HuH-7.5 (cell line): ENCODE measurements at places on chromosomes 4 and X.

DNA sequence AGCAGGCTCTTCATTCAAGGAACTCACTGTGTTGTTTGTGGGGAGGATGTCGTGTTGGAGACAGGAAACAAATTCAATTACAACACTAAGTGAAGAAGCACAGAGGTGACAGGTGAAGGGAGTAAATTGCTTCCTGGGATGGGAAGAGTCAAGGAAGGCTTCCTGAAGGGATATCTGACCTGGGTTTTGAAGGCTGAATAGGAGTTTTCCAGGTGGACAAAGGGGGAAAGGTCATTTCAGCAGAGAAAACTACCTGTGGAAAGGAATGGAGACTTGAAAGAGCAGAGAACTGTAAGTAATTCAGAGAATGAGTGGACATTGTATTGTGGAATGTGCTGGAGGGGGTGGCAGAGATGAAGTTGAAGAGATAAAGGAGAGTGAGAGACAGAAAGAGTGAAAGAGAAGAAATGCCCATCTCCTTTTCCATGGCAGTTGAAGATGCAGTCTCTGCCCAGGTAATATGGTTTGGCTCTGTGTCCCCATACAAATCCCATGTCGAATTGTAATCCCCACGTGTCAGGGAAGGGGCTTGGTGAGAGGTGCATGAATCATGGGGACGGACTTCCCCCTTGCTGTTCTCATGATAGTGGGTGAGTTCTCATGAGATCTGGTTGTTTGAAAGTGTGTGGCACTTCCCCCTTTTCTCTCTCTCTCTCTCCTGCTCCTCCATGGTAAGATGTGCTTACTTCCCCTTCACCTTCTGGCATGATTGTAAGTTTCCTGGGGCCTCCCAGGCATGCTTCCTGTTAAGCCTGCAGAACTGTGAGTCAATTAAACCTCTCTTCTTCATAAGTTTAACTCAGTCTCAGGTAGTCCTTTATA, 205.7 kb upstream of the BCOR start:
- DNase-seq: no peak

DNA sequence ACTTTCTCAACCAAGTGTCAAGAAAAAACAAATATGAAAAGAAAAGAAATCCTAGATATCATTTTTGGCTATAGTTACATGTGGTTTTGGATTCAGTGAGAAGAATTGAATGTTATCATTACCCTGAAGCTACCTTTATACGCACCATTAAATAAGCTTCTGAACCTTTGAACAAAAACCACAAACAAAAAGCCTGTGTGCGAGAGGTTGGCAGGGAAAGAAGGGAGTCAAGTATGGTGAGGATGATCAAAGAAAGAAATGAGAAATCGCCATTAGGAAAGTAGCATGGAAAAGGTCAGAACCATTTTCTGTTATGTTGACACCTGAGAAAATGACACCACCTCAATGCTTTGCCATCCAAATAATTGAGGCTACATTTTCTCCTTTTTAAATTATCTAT, 1.2 kb upstream of the SLC7A11 start:
- no peak for DNase-seq

GRCh38 chr4:1406394-1406980, at the start of gene NKX1-1:
Gene NKX1-1 (minus strand): TSS chr4:1406442. CDS start chr4:1406442, 0 bp downstream.
- no peak for DNase-seq

DNA sequence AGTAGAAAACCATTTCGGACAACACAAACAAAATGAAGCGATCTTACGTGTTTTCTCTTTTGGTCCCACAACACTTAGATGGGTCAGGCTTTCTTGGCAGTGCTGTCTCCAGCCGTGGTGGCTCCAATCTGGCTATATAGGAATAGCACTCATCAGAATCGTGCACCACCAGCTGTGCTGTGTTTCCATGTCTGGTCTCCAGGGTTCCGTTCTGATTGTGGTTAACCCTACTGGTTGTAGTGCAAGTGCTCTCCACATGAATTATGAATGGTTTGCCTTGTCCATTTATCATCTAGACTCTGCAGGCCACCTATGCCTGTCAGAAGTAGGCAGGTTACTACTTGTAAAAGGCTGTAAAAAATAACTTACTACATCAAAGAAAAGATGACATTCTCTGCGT, 536.3 kb downstream of the IQCM start:
- no peak for DNase-seq

- DNase-seq: no peak
Observed at GRCh38 chrX:109632906-109633504, 8.0 kb upstream of the KCNE5 start.

DNA sequence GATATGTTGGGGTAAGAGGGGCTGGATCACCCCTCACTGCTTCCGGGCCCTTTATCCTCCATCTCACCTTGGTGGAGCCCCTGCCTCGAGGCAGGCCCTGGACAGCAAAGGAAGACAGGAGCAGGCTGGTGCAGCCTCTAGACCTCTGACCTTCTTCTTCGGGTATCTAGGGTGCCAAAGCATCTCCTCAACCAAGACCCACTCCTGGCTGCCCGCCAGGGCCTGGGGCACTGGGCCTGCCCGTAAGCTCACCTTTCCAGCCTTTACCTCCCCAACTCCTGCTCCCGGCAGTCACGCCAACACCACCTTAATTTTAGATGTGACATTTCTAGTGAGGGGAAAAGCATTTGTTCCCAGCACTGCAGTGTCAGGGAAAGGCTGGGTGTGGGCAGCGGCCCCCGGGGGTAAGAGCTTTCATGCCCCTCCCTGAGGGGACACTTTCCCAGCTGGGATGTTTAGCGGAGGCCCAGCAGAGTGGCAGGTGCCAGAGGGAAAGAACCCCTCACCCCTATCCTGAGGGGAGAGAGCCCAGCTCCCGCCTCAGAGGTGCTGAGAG, 6.7 kb downstream of the MAN2B2 start:
- DNase-seq: no peak

GRCh38 chr4:126647320-126647719, 985.4 kb upstream of the INTU start:
- no peak for DNase-seq

DNA sequence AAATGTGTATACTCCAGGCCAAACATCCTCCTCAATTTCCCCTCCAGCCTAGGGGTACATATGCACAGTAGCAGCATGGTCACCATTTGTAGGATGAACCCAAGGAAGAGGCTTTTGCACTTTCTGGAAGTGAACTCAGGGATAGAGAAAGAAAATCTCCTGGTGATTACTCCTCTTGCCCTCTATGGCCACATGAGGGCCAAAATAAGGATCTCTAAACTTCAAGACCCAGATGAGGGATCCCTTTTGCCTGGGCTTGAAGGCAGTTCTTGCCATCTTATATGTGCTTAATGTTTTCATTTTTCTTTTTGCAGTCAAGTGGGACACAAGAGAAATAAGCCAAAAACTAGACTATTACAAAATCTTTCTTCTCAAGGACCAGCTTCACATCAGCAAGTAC, 29.5 kb upstream of the MUC7 start:
- DNase-seq: no peak

DNA sequence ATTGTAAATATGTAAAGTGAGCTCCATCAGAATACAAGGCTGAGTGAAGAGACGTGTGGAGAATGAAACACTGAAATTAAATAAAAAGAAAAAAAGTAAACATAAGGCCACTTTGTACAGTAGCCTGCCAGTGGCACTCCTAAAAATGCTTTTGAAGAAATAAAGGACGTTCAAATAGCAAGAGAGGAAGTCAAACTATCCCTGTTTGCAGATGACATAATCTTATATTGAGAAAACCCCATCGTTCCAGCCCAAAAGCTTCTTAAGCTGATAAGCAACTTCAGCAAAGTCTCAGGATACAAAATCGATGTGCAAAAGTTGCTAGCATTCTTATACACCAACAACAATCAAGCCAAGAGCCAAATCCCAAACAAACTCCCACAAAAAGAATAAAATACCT, 24.2 kb downstream of the RASSF6 start:
- no peak for DNase-seq

GRCh38 chr4:165443276-165443675, 64.5 kb downstream of the CPE start:
- DNase-seq: no peak

DNA sequence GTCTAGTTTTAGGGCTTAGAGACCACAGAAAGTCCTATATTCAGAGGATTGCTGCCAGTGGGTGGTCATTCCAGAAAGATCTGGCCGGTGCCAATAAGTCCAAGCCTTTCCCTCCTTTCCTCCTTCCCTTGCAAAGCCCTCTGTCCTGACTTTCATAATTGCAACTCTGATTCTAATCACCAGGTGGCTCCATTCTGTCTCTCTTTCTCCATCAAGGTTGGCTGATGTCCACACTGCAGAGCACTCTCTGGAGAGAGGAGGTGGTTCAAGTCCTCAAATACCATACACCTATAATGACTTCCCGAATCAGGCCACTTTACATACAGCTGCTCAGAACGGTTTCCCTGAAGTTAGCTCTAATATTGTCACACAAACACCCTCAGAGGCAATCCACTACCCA, 22.4 kb upstream of the ARMCX4 start:
- no peak for DNase-seq

DNA sequence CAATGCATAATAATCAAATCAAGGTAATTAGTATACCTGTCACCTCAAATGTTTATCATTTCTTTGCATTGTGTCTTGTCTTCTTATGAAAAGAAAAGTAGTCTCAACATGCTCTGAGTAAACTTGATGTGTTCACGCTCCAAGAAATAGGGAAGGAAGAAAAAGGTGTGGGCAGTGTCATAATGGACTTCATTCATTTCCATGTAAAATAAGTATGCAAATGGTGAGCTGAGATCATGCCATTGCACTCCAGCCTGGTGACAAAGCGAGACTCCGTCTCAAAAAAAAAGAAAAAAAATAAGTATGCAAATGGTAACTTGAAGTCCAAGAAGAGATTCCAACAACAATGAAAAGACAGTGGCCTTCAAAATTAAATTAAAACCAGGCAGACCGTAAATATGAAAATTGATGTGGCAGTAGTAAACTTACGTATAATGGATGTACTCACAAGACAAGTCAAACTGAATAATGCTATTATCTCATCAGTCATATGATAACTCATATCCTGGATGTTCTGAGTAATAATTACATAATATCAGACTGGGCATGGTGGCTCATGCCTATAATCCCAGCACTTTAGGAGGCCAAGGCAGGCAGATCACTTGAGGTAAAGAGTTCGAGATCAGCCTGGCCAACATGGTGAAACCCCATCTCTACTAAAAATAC, 6.0 kb upstream of the CWH43 start:
- no peak for DNase-seq

GRCh38 chr4:29853833-29854232, 866.3 kb upstream of the PCDH7 start:
- DNase-seq: no peak

GRCh38 chrX:126550816-126551215, 1.8 kb downstream of the DCAF12L1 start:
- no peak for DNase-seq
